ENCODE measurements at places on chromosomes 13 and 19. TPM values are rescaled to one million over a fixed set of nuclear protein-coding genes. Genes with fewer than 3 reads are reported as not detected.
A peak's percentile ranks its signal among the peaks of the same experiment; 100 is the strongest.

DNA sequence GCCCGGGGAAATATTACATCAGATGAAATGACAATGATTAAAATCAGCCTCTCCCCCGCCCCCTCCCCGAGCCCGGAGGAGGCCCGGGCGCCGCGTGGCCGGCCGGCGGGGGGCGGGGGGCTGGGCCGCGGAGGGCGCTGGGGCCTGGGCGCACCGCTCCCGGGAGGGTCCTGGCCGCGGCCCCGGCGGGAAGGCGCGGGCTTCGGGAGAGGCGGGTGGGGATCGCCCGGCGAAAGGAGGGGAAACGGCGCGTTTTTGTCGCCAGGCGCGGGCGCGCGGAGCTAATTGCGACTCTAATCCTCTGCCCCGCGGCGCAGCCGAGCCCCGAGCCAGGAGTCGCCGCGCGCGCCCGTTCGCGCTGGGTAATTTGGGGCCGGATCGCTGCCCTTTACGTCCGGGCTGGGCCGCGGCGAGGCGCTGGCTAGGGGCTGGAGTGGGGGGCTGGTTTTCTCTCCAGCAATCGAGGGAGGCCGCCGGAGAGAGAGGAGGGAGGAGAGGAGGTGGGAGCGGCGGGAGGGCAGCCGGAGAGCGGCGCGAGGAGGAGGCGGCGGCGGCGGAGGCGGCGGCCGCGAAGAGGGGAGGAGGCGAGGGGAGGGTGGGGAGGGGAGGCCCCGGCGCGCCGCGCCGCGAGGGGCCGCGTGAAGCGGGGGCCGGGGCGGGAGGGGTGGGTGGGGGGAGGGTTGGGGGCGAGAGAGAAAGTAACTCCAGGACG, at the start of gene KCTD15:
KCTD15 (plus strand) TSS at position 707 of the 712 bp plus-strand sequence. CDS start 3,585 bp downstream, outside the sequence.
- peak within 1 kb of the TSS; percentile 81 for H3K4me3 ChIP-seq
- no peaks in the 10 kb centered on the region for H3K36me3 ChIP-seq
- H3K27me3 ChIP-seq: peaks cover 54% of the 10 kb centered on the region
- no peaks in the 10 kb centered on the region for H3K4me1 ChIP-seq
- H3K27ac ChIP-seq: peak within 1 kb of the TSS; percentile 58
- DNase-seq: peak; percentile 54

- peaks cover 19% of the 10 kb centered on the region for H3K4me1 ChIP-seq
- no peaks in the 10 kb centered on the region for H3K36me3 ChIP-seq
- no peak overlapping the region for H3K27ac ChIP-seq
- H3K27me3 ChIP-seq: no peaks in the 10 kb centered on the region
Measured at GRCh38 chr13:40428354-40428753, 238.1 kb downstream of the FOXO1 start.

The ZNF433 gene
- total RNA-seq: 2.2 TPM

The ZNF555 gene
- total RNA-seq: 1.9 TPM

The PROSER3 gene
- 29.9 TPM for total RNA-seq
